ENCODE measurements at places on chromosomes 7 and 10.

DNA sequence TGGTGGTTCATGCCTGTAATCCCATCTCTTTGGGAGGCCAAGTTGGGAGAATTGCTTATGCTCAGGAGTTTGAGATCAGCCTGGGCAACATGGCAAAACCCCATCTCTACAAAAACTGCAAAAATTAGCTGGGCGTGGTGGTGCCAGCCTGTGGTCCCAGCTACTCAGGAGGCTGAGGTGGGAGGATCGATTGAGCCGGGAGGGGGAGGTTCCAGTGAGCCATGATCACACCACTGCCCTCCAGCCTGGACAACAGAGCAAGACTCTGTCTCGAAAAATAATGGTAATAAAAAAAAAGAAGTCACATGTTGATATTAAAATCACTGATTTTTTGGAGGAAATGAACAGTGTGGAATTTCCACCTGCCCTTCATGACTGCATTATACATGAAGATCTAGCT lies 15.8 kb downstream of the PHYH start:
- no peak for DNase-seq

DNA sequence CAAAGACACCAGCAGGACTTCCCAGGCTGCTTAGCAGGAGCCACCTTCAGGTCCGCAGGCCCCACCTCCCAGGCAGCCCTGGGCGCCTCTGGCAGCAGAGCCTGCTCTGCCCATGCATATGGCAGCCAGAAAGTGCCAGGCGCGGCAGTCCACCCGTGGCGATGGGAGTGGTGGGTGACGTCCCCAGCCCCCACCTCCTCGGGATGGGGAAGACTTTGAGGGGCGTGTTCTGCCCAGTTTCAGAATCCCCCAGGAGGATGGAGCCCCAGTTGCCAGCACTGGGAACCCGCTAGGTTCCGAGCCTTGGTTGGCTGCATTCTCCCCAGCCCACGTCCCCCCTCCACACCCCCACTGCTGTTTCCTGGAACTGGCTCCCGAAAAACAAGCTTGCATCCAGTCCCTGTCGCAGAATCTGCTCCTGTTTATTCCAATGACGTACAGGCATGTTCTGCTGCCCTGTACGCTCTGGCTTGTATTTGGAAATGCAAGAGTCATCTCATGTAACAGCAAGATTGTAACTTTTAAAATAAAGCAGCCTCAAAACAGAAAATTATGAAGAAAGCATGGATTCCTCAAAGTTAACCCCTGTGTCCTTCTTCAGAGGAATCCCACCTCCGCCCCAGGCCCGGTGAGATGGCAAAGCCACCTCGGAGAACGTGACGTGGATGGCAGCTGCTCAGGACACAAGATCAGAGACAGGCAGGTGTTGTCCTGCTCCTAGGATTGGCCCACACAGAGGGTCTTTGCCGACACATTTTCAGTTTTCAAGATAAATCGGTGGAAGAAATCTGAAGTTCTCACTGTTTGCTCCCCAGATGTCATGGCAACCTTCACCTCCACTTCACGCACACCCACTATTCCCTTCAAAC lies 87.8 kb upstream of the PPP2R2D start:
- DNase-seq, result no peak

DNA sequence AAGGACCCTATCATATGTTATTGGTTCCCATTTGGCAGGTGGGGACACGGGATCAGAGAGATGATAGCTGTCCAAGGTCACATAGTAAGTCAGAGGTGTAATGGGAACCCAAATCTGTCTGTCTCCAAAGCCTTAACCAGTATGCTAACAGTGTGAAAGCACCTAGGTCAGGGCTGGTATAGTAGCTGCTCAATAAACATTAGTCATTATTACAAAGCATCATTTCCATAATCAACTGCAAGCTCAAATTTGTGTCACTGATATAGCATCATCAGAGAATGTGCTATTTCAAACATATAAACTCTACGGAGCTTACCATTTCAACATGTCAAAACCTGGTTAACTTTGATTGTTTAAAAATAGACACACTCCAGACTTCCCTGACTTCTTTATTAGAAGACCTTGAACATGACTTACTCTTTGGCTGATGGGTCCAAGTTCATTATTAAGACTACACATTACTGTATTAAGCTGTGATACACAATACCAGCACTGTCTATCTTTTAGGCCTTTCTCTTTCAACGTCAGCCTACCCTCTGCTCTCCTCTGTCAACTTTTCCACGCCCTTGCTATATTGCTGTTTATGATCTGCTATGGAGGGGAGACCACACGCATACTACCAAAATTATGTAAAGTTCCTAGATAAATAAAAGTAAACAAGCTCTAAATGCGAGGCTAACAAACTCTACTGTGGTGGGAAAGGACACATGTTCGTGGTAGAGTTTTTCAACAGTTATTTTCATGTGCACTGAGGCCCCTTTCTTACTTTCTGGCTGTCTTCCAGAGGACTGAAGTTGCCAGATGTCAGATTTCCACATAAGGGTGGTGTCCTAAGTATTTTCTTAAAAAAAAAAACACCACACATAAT lies 33.6 kb downstream of the DNMBP start:
- DNase-seq, result no peak

GRCh38 chr10:133614830-133615580 lies 11.6 kb downstream of the FRG2B start:
- no peak for DNase-seq

DNA sequence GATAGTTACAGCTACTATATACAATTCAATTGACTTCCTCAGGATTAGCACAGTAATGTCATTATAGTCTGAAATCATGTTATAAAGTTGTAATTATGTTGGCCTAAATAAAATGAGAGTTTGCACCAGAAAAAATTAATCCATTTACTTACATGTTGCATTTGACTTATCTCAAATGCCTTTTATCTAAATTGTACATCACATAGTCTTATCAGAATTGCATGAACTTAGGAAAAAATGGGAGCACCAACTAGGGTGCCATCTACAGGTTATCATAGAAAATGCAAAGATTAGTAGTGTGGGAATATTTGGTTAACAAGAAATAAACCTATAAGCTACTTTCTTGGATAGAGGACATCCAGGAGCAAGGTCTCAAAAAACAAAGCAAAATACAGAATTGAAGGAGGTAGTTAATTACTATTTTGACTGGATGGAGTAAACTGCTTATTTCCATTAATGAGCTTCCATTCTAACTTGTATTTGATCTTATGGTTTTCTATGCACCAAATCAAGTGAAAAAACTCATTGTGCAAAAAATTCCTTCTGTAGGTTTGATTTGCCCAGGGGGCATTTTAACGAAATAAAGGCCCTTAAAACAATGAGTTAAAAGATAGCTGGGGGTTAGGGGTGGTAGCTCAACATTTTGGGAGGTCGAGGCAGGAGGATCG lies 60.0 kb upstream of the ORC5 start:
- DNase-seq, result no peak

DNA sequence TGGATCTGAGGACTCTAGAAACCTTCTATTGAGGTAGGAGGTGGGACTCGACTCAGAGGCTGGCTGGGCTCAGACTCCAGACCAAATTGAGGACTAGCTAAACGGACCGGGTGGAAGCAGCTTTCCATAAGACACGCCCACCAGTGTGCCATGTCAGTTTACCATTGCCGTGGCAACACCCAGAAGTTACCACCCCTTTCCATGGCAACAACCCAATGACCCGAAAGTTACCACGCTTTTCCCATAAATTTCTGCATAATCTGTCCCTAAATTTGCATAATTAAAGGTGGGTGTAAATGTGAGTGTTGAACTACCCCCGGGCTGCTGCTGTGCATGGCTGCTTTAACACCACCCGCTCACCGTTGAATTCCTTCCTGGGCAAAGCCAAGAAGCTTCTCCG lies 58.9 kb downstream of the MICALL2 start:
- DNase-seq, result no peak

- DNase-seq, result no peak
Observed at GRCh38 chr7:92754919-92755581, 81.3 kb downstream of the CDK6 start.

GRCh38 chr7:2523941-2524807 lies 4.6 kb downstream of the LFNG start:
- no peak for DNase-seq
